T-cell (primary cell): ENCODE measurements at places on chromosomes 3 and 15. TPM values are rescaled to one million over a fixed set of nuclear protein-coding genes. Genes with fewer than 3 reads are reported as not detected.

WWTR1 gene
- 1.1 TPM for total RNA-seq

- no peak for DNase-seq
These were observed 394.2 kb upstream of the EPHA3 start for GRCh38 chr3:88713233-88713691.

- no peak for DNase-seq
These were observed 95.3 kb upstream of the OXTR start for GRCh38 chr3:8864402-8865350.

PLSCR5 gene
- not detected for total RNA-seq

DNA sequence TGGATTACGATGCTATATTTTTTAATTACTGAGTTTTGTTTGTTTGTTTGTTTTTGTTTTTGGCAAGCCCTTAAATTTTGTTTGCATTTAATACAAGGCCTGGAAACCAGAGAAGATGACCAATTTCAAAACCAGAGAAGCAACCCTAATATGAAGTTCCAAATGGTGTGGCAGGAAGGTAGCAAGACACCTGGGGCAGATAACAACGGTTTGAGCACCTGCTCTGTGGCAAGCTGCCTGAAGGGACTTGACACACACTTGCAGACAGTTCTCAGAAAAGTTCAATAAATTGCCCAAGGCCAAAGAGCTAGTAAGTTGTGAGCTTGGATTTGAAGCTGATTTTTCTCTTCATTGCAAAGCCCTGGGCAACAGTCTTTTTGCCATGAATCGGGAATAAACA lies 151.2 kb upstream of the UBE2E1 start:
- DNase-seq = no peak

DNA sequence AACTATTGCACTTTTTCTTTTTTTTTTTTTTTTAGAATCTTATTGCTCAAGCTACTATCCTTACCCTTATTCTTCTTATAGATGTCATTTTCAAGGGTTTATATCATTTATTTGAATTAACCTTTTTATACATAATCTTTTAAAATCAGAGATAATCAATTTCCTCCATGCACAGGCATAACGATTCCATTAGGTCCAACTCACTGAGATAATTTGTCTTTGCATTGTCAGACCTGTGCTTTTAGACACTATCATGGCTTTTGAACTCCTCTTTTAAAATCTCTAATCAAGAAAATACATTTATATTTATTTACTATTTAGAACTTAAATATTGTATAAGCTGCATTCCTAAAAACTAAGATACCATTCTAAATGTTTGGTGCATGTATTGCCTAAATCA lies 1454.9 kb downstream of the ZPLD1 start:
- no peak for DNase-seq
